ENCODE measurements at places on chromosomes 7 and 10. TPM values are rescaled to one million over a fixed set of nuclear protein-coding genes. Genes with fewer than 3 reads are reported as not detected.

DNA sequence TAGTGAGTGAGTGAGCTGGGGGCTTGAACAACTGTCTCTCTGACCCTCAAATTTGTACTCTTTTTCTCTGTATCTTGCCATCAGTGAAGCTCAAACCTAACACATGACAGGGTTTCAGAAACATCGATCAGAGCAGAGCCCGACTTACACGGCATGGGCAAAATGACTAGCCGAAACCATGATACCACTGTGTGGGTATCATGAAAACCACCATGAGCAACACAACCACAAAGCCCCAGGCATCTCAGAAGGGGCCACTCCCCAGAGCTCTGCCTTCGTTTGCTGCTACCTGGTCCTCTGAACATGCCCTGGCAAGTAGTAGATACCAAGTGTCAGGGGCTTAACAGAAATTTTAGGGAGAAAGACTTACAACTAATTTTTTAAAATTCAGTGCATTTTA lies 308.5 kb downstream of the WDR11 start:
- peak; percentile 37 for DNase-seq

DNA sequence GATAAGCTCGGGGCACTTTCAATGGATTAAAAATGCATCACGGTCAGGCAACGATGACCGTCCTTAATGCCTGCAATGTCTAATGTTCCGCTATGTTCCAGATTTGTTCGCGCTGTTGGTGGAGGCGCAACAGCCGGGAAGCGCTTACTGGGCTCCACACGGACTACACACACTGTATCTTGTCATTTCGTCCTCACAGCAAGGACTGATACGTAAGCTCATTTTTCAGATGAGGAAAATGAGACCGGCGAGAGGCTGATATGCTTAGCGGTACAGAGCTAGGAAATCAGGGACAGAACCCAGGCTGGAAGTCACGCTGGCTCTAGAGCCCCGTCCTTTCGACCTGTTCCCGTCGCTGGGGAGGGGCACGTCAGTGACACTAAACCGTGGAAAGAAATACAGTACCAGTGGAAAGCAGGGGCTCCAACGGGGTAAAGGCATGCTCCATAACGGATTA lies 670 bp downstream of the TPK1 start:
- peak; percentile 65 for DNase-seq

DNA sequence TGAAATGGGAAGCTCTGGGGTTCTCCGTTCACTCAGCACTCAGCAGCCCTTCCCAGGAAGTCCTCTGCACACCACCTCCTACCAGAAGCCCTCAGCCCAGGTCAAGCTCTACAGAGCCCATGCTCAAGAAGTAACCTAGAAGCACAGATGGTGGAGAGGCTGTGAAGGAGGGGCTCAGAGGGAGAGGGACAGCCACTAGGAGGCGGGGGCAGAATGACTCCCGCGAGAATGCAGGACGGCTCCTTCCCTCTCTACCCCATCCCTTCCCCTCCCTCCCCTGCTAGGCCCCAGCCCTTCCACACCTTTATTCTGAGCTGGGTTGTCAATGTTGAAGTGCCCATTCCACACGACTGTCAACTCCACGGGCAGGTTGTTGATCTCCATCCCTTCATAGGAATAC lies 373.2 kb downstream of the PLXNA4 start:
- DNase-seq: no peak

GRCh38 chr10:94376865-94377264 lies 14.1 kb upstream of the NOC3L start:
- no peak for DNase-seq

Gene EDRF1
- 29.6 TPM for total RNA-seq

GRCh38 chr7:26397796-26398426 lies 106.2 kb downstream of the SNX10 start:
- no peak for DNase-seq

Gene ATG9B
- total RNA-seq: 10.0 TPM

Gene GIMAP4
- 135 TPM for total RNA-seq

DNA sequence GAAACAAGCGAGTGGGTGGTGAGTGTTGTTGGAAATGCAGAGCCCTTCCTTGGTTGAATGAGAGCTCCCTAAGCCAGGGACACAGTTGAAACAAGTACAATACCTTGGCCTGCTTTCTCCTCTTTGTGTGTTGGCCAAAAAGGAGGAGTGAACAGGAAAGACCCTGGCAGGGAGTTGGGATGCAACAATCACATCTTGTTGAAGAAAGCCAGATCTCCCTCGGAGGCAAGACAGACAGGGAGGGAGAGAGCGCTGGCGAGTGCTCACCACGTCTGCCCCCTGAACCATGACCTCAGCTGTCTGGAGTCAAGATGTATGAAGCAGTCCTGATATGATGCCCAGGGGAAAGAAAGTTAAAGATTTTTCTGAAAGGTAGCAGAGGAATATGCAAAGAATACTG lies 66.8 kb downstream of the ADAM12 start:
- no peak for DNase-seq

GRCh38 chr10:96685306-96685705 lies 35.0 kb downstream of the PIK3AP1 start:
- no peak for DNase-seq

DNA sequence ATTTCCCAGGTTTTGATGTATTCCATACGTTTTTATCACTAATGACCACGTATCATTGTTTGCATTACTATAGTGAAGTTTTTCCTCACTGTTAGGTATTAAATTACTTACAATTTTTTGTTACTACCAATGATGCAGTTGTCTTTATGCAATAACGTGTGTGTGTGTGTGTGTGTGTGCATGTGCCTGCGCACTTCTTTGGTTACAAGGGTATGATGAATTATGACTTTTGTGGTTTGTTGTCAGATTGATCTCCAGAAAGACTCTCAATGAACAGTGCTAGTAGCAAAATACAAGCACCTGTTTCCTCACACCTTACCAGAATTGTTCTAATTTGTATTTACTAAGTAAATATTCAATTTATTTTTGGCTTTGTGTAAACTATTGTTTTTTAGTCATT lies 51.5 kb downstream of the MCMBP start:
- DNase-seq: no peak
